Uterus (tissue), 4 donors: ENCODE measurements at places on chromosomes 1 and 21.

- no peak for DNase-seq
Measured at GRCh38 chr1:55043011-55043410, 3.7 kb downstream of the PCSK9 start.

- no peak for DNase-seq
Measured at GRCh38 chr1:183936791-183937190, 100.7 kb downstream of the COLGALT2 start.

GRCh38 chr1:59143133-59143487, 153.8 kb upstream of the FGGY start:
- DNase-seq = no peak

- no peak for DNase-seq
Measured at GRCh38 chr1:74858136-74858535, 125.2 kb downstream of the TYW3 start.

- DNase-seq = no peak
Measured at GRCh38 chr1:23194119-23194984, 22.9 kb downstream of the HTR1D start.

- DNase-seq = peak; percentile 87
Measured at GRCh38 chr21:16535102-16535422, 805.3 kb downstream of the USP25 start.

- no peak for DNase-seq
Measured at GRCh38 chr1:7579831-7580804, 191.0 kb upstream of the VAMP3 start.

DNA sequence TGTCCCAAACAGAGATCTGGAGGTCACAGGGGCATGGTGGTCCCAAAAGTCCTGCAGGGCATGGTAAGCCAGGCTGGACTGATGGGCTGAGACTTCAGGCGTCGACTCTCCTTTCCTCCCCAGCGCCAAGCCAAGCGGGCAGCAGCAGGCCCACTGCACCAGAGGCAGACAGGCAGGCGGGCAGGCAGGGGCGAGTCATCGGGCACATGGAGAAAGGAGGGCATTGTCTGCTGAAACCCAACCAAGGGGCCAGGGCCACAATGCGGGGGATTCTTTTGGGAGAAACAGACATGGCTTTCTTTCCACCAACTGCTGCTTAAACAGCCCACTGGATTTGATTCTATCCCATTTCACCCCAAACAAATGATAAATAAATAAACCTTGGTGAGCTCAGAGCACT, 46.2 kb downstream of the TRABD2B start:
- DNase-seq = no peak

GRCh38 chr1:10681296-10682107, 114.9 kb downstream of the CASZ1 start:
- no peak for DNase-seq

- peak; percentile 36 for DNase-seq
Measured at GRCh38 chr1:184161071-184161698, 109.7 kb downstream of the TSEN15 start.

- no peak for DNase-seq
Measured at GRCh38 chr21:29349702-29350101, 51.0 kb downstream of the BACH1 start.

- no peak for DNase-seq
Measured at GRCh38 chr1:204376919-204377799, 17.4 kb upstream of the PLEKHA6 start.

GRCh38 chr1:198047913-198048312, 108.9 kb upstream of the NEK7 start:
- DNase-seq = no peak

GRCh38 chr1:11979028-11979850, 1.0 kb upstream of the MFN2 start:
- DNase-seq = no peak

DNA sequence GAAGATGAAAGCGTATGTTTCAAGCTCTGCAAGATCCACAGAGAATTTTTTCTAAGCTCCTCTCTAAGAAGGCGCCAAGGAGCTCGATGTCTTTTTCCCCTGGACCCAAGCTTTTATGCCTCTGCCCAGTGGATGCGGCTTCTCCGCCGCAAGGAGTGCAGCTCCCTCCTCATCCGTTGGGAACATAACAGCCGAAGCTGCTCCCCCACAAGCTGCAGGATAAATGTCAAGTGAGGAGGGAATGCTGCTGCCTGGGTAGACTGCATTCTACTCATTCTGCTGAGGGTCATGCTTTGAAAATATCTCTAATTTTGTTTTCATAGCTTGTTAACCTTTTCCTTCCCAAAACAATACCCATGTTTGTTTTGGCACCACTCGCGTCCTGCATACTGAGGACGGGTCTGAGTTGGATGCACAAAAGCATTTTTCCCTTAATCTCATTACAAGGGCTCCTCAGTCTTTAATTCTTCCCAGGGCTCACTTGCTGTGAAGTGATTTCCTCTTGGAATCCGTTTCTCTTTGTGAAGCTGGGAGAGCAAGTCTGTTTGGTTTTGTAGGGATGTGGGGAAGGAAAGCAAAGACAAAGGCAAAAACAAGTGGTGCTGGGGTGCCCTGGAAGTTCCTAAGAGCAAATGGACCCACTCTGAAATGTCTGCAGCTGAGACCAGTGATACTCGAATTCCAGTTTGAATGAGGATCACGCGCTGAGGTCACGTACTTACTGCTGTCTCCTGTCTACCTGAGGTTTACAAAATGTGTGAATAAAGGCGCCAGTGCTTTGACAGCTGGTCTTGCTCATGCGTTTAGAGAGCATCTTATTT, 134.0 kb upstream of the IRF2BP2 start:
- no peak for DNase-seq

GRCh38 chr1:71307451-71307850, 226.6 kb upstream of the ZRANB2 start:
- no peak for DNase-seq

DNA sequence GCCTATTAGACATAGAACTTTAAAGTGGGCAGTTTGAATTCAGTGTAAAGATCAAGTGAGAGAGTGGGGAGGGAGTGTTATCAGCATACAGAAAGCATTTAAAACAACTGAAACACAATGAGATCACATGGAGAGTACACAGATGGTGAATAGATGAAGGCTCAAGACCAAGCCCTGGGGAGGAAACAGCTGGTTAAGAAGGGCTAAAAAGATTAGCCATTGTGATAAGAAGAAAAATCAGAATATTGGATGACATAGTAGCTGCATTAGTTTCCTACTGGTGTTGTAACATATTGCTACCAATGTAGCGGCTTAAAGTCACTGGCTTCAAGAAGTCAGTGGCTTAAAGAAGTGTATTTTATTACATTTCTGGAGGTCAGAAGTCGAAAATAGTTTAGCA, 443.4 kb upstream of the RGS18 start:
- DNase-seq = no peak

GRCh38 chr1:229378586-229379367, 35.9 kb upstream of the CCSAP start:
- DNase-seq = no peak

GRCh38 chr1:162412002-162412401, at the start of gene SH2D1B:
Gene SH2D1B (minus strand): TSS chr1:162412136. CDS start chr1:162412016, 120 bp downstream.
- DNase-seq = no peak

- DNase-seq = no peak
Measured at GRCh38 chr1:4119516-4120220, 219.6 kb upstream of the C1orf174 start.

- no peak for DNase-seq
Measured at GRCh38 chr1:68223687-68224086, 8.6 kb downstream of the WLS start.

GRCh38 chr1:81702079-81702715, 98.5 kb upstream of the ADGRL2 start:
- DNase-seq = no peak

DNA sequence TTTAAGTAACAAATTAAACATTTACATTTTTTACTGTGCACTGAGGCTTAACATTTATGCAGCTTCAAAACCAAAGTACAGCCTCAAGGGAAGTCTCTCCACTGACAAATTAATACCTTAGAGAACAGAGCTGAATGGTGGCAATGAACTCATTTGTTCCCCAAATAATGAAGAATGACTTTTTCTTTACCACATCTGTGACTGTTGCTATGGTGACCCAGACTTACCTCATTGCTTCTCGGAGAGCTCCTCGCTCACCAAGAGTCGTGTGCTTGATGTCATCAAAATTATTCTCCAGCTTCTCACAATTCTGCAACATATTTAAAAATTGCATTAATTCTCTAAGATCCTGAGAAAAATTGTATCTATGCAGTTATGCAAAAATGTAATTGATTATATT, 92.9 kb downstream of the DPYD start:
- DNase-seq = no peak

- DNase-seq = peak; percentile 78
Measured at GRCh38 chr1:14238472-14239307, 359.8 kb upstream of the KAZN start.

GRCh38 chr1:171754971-171755370, 13.1 kb upstream of the VAMP4 start:
- no peak for DNase-seq

- peak; percentile 97 for DNase-seq
Measured at GRCh38 chr1:165597883-165598675, 33.0 kb upstream of the MGST3 start.

DNA sequence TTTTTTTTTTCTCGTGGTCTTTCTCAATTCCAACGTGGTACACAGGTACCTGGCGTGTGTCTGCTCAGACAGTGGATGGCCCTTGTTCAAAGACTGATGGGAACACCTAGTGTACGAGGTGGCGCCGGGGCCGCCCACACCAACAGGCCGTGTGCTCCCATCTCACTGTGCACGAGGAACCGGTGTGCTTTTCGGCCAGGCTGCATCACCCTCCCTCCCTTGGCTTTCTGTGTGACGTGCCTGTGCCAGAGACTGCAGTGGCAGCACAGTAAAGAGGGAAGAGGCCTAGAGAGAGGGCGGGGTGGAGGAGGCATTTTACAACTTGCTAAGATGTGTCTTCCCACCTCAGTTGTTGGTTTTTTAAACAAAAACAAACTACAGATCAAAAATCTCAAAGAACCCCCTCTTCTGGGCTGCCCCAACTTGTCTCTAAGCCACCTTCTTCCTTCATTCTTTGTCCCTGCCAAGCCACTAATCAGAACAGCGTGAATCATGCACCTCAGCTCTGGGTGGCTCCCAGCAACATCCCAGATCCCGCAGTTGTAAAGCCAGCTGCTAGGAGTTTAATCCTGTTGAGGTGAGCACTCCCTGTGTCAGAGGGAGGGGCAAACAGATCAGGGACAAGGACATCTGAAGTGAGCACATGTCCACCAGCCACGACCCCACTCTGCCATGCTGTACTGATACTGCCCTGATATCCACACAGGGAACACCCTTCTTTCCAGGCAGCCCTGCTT, 20.7 kb downstream of the IRF2BP2 start:
- DNase-seq = no peak

GRCh38 chr1:22252251-22252650, 109.4 kb upstream of the WNT4 start:
- DNase-seq = no peak

- no peak for DNase-seq
Measured at GRCh38 chr1:186974774-186975181, 146.0 kb downstream of the PLA2G4A start.

GRCh38 chr1:72284348-72285073, 2.2 kb upstream of the NEGR1 start:
- peak; percentile 32 for DNase-seq

DNA sequence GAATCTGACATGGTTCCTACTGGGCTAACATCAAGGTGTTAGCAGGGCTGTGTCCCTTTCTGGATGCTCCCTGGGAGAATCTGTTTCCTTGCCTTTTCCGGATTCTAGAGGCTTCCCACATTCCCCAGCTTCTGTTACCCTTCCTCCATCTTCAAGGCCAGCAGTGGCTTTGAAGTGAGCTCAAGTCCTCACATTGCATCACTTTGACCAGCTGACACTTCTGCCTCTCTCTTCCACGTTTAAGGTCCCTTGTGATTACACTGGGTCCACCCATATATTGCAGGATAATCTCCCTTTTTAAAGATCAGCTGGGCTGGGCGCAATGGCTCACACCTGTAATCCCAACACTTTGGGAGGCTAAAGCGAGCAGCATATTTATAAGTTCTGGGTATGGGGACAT, 33.1 kb downstream of the CNST start:
- DNase-seq = no peak

DNA sequence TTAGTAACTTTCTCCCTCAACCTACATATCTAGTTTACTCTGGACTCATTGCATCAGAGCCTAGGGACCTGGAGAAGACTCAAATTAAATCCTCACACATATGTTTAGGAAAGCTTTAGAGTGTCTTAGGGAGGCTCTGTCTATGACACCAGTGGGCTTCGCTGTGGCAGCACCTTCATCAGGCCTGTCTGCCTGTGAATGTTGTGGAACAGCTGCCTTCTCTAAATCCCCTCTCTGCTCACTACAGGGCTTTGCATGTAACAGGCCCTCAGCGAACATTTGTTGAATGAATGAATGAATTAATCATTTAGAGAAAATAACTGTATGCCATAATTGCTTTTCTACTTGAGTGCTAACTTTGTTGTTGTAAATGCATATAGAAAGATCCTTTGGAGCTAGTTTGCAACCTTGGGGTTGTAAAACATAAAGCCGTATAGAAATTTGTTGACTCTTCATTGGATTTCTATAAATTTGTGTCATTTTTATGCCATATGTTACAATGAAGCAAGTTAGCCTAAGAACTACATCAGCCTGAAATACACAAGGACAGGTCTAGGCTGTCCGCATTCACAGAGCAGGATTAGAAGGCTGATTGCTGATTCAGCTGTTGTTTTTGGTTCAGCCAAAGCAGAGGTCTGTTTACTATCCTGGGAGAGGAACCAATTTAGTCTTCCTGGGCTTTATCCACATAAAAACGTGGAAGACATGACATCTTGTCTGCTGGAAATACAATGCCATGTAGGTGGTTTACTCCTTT, 238.0 kb downstream of the ASTN1 start:
- no peak for DNase-seq

DNA sequence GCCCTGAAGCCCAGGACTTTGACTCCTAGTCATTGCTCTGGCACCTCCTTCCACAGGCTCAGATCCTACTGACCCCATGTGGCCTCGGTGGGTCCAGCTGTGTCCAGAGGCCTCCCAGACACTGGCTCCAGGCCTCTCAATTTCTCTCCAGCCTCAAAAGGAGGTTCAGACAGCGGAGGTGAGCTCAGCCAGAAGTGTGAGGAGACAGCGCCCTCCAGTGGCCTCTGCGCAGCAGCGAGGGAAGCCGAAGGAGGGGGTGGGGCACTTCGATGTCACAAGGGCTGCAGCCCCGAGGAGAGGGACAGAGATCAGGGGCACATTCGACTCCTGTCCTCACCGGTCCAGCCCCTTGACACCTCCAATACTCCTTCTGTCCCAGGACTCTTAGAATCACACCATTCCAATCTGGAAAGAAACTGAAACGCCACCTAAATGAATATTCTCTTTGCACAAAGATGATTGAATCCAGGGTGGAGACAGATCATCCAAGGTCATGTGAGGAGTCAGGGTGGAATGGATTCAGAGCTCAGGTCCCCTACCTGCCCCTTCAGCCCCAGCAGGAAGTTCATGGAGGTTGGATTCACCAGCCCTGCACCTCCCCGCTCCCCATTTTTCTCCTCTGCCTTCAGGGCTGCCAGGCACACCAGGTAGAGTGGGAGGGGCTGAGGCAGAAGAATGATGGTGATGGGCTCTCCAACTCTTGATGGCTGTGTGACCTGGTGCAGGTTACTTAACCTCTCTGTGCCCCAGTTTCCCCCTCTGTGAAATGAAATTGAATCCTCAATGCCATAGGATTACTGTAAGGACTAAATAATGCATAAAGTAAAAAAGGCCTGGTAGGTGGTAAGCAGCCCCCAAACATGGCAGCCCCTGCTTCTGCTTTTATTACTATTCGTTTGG, 34.8 kb upstream of the ZBTB40 start:
- peak; percentile 62 for DNase-seq

- no peak for DNase-seq
Measured at GRCh38 chr1:6102532-6102845, 56.8 kb downstream of the KCNAB2 start.
